HCT116 (cell line): ENCODE measurements at places on chromosomes 7 and 10. TPM values are rescaled to one million over a fixed set of nuclear protein-coding genes. Genes with fewer than 3 reads are reported as not detected.

VAX1 gene
- not detected for total RNA-seq

DBNL gene
- 39.4 TPM for total RNA-seq

MYO3A gene
- not detected for total RNA-seq

CRCP gene
- 28.4 TPM for total RNA-seq

ARID5B gene
- 4.7 TPM for total RNA-seq

CDH23 gene
- not detected for total RNA-seq

DNA sequence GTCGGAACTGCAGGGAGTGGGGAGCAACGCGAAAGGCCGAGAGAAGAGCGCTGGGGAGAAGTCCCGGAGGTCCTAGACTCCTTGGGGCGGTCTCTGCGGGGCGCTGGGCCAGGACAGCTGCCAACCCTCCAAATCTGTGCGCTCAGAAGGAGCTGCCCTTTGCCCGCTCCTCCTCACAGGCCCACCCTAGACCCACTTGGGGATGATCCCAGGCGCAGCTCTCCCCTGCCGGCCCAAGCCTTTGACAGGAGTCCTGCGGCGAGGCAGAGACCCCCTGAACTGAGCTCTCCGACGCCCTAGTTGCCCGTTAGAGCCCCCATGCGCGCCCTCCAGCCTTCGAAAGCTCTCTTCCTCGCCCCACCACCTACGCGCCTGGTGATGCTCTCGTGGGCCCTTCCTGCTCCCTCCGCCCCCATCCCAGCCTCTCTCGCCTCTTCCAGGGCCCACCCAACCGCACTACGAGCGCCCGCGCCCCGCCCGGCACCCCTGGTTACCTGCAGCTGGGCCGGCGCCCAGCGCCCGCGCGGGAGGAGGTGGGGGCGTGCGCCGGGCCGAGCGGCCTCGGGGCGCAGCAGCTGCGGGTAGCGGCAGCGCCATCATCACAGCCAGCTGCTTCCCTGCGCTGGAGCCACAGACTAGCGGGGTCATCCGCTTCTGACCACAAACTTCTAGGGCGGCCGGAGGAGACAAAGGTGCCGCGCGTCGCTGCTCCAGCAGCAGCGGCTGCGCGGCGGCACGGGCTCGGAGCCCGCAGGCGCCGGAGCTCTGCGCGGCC, 353.4 kb downstream of the DNAJB6 start:
- DNase-seq: no peak

- DNase-seq: no peak
Observed at GRCh38 chr7:47404010-47404409, 177.9 kb downstream of the TNS3 start.

THSD7A gene
- total RNA-seq: 0.05 TPM

DNA sequence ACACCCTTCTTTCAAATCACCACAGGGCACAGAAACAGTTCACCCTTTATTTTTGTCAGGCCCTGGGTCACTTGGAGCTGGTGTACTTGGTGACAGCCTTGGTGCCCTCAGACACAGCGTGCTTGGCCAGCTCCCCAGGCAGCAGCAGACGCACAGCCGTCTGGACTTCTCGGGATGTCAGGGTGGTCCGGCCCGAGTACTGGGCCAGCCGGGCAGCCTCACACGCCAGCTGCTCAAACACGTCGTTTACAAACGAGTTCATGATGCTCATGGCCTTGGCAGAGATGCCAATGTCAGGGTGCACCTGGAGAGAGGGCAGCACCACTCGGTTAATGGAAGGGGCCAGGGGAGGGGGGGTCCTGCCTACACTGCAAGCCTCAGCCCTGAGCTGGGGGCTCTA, 2.5 kb downstream of the H2BK1 start:
- DNase-seq: no peak

GRCh38 chr7:909358-910329, 33.3 kb downstream of the GET4 start:
- DNase-seq: no peak

GRCh38 chr7:5494683-5495561, 71.3 kb upstream of the TNRC18 start:
- peak; percentile 48 for DNase-seq

DNA sequence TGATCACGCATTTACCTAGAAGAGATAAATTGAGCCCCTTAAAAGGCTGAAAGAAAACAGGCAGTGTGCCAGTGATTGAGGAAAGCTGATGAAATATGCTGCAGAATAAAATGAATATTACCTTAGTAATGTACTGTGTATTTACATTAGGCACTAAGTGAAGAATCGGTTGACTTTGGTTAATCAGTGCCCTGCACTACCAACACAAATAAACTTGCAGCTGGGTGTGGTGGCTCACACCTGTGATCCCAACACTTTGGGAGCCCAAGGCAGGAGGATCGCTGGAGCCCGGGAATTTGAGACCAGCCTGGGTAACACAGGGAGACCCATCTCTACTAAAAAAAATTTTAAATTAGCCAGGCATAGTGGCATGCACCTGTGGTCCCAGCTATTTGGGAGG, 148.3 kb upstream of the TCF7L2 start:
- no peak for DNase-seq

DNA sequence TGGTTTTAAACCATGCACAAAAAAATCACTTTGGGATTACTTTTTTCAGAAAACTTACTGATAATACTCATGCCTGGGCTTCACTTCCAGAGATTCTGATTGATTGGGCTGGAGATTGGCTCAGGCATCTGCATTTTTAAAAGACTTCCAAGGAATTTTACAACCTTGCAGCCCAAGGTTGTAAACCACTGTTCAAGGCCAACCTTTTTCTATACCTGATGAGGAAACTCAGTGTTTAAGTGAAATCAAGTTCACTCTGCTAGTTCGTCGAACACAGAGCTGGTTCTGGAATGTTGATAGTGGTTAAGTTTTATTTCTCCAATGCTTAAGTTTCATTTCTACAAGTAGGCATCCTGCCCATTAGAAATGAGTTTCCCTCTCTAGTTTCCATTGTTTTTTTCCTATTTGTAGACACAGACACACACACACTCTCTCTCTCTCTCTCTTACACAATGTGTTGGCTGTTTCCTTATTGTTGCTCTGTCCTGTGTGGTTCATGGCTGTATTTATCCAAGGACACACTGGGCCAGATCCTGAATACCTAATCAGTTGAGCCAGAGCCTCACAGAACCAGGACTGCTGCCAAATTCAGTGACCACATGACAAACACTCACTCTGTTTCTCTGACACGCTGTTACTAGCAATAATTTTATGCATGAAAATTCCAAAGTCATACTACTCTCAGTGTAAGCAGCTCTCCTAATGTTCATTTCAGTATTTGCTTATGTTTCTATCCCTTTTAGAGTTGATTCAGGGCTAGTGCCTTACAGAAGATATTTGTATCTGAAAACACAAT, 3.7 kb upstream of the IFIT1B start:
- no peak for DNase-seq

MSMB gene
- not detected for total RNA-seq

OR2A1 gene
- not detected for total RNA-seq

DNA sequence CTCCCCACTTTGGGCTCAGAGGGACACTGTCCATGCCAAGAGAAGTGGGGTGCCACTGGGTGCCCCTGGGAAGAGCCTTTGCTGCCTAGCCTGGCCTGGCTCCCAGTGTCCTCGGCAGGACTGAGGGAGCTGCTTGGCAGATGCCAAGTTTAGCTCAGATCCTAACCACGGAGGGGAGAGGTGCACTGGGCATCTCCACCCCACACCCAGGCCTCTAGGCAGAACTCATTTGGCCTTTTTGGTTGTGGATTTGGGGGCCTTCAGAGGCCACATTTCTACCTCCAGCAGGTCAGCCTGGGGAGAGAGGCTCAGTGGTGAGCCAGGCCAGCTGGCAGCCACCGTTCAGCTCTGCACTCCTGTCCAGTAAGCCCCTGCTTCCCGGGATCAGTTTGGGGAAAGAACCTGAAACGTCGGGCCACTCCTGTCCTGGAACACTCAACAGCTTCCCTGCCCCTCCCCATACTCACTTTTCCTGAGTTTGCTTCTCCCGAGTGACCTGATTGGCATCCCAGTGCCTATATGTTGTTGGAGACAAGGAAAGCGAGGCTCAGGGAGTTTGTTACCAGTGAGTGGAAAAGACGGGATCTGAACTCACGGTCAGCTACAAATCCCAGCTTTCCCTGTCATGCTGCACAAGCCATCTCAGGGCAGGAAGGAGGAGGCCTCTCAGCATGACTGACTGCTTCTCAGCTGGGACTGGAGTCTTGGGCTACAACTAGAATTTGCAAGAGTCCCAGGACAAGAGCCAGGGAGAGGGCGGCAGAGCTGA, 11.2 kb upstream of the CXCL12 start:
- no peak for DNase-seq

TLX1 gene
- not detected for total RNA-seq

ANK3 gene
- 15.3 TPM for total RNA-seq

- DNase-seq: no peak
Observed at GRCh38 chr7:47317487-47317886, 264.4 kb downstream of the TNS3 start.

- DNase-seq: no peak
Observed at GRCh38 chr7:82443036-82443546, 486 bp downstream of the CACNA2D1 start.

VWDE gene
- 13.7 TPM for total RNA-seq
